AG20443 (cell line): ENCODE measurements at places on chromosomes 12 and 14.

- DNase-seq: no peak
Observed at GRCh38 chr12:32907898-32908476, 11.4 kb upstream of the PKP2 start.

GRCh38 chr14:99233222-99234035 is 38.6 kb downstream of the BCL11B start:
- no peak for DNase-seq

DNA sequence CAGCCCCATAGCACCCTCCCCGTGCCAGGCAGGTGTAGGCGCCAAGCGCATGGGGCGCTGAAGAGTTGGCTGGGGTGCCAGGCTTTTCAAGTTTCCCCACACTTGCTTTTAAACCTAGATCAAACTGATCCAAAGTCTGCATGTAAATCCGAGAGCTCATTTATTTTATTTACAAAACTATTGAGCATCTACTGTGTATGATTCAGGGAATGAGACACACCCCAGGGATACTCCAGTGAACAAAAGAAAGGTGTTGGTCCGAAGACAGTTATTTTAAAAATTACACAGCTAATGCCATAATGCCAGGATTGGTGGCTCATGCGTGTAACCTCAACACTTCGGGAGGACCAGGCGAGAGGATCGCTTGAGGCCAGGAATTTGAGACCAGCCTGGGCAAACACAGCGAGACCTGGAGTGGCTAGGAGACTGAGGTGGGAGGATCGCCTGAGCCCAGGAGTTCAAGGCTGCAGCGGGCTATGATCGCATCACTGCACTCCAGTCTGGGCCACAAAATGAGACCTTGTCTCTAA is 780 bp upstream of the SLC41A2 start:
- peak; percentile 9 for DNase-seq

DNA sequence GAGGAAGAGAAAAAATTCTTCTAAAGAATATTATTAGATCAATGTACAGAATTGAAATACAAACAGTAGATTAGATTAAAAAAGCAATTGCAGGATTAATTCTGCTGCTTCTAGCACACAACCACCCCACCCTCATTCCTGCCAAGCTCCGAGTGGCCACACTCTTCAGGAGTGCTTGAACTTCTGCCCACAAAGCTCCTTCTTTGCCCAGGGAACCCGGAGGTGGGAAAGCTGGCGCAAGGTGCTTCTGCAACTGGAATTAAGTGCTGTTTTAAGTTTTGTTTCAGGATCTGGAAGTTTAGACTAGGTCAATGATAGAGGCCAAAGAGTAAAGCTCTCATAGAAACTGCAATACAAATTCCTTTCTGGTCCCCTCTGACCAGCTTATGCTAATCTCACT is 94.1 kb upstream of the BMP4 start:
- no peak for DNase-seq

- DNase-seq: no peak
Observed at GRCh38 chr14:57869617-57870016, 3.7 kb upstream of the SLC35F4 start.

DNA sequence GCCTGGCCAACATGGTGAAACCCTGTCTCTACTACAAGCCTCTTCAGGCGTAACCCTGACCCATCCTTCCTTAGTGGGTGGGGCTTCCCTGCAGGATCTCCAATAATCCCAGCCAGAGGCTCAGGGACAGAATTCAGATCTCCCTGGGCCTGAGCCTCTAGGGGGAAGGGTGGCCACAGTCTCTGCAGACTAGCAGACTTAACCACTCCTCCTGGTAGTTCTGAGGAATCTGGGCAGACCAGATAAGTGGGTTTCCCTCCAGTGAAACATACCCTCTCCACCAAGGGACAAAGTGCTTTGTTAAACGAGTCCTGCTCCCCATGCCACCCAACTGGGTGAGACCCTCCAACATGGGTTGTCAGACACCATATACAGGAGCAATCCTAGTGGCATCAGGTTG is 36.6 kb upstream of the TRIM9 start:
- DNase-seq: no peak

GRCh38 chr12:108805136-108805535 is 52.2 kb downstream of the SSH1 start:
- DNase-seq: no peak

DNA sequence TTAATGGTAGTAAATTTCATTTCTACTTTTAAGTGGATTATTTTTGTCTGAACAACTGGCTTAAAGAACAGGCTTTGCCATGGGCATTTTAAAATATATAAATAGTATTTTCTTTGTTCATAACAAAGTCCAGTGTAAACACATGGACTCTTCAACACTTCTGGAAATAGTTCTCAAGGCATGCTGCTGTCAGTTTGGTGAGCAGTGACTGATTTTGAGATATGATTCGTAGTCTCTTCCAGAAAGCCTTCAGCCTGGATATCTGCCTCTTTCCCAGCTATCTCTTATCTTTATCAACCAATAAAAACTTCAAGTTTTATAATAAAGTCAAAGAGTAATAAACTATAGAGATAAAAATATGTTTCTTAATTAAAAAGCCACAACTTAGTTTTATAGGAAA is 110.7 kb downstream of the NAV3 start:
- no peak for DNase-seq

GRCh38 chr12:113058553-113058952 is 2.0 kb downstream of the DTX1 start:
- no peak for DNase-seq

DNA sequence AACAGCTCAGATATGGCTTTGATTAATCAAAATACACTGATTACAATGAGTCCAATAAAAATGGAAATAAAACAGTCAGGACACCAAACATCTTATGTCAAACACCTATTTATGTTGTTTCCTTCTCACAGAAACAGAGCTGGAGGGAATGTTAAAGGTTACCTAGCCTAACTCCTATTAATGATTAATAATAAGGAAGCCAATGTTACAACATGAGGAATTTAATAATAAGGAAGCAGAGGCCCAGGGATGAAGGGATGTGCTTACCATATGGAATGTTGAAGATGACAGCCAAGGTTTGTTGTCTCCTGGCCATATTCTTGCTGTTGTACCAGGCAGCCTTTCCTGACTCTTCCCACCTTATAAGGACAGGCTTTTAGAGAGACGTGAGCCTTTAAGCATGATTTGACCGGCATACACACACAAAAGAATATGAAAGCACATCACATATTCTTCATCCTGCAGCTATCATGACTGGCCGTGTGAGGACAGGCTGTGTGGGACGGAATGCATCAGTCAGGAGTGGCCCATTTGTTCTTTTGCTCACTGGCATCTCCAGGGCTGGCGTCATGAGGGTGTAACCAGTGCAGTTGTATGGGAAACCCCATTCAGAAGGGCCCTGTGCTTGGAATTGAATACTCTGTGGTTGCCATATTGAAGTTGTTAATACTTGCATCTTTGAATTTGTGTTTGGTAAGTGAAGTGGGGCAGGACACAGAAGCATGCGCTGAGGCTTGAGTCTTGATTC is 3.1 kb upstream of the GPRC5D start:
- DNase-seq: no peak

DNA sequence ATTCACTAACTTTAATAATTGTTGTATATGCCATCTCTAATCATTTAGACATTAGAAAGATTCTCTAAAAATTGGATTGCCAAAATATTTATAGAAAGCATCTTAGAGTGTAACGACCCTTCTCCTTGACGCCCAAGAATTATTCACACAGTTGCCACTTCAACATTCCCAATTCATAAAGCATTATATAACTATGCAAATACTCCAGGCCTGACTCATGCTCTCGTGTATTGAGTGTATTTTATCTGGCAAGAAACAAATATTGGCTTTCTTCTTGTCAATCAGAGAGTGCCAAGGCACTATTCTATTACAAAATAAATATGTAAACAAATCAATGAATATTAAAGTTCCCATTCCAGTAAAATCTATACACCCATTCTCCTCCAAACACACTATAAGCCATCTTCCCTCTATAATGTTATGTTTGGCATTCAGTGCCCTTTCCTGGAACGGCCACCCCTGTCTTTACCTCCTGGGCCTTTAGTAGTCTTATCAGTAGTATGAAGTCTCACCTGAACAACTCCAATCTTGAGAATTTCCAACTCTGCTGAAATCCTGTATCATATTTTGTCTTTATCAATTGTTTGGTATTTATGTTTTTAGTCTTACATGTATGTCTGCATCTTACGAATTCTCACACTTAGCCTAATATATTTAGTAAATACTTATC is 182.6 kb downstream of the PIK3C2G start:
- peak; percentile 13 for DNase-seq

DNA sequence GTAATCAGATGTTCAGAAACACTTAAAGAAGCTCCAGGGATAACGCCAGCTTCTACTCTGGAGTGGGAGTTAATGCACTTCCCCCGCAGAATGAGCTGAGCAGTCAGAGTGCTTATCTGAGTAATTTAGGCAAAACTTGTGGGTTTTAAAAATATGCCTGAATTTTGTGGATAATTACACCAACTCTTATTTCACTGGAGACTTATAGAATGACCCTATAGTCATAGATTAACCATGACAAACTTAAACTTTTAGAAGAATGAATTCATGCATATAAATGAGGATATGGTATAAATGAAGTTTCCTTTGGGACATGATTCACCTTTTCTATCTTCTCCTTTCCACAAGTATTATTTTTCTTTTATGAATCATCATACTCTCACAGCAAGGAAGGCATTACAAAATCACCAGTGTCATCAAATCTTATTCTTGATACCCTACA is 241.1 kb upstream of the FBXO33 start:
- DNase-seq: no peak

GRCh38 chr12:82705774-82706173 is 19.1 kb downstream of the TMTC2 start:
- DNase-seq: no peak

- DNase-seq: no peak
Observed at GRCh38 chr12:103745962-103746361, 95.1 kb downstream of the NT5DC3 start.

- no peak for DNase-seq
Observed at GRCh38 chr14:80988192-80988591, 32.8 kb downstream of the TSHR start.

GRCh38 chr12:124077701-124078100 is 104.7 kb downstream of the ZNF664 start:
- DNase-seq: no peak

DNA sequence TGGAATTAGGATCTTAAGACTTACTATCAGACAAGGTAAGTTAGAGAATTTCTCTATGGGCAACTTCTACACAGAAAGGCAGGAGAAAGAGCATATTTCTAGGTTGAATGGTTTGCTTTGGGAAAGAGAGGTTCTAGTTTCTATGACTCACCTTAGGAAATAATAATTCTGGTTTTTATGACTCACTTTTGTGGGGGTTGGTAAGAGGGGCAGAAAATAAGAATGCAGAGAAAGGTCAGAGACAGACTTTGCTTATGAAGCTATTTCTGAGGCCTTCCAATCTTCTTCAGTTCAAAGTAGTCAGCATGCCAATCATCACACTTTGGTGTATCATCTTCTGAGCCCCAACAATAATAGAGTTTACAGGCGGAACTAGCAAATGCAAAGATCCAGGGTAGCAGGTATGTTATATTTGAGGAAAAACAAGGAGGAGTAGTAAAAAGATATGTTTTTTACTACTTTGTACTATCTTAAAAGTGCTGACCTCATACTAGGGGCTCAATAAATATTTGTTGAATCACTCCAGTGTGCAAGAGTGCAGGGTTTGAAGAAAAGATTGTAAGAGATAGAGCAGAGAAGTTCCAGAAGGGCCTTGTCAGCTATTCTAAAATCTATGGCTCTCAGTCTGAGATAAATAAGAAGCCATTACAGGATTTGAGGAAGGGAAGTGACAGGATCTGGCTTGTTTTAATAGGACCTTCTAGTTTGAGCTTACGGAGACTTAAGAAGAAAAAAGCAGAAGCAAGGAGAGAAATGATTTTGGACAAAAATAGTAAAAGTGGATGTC is 56.7 kb upstream of the LRFN5 start:
- DNase-seq: no peak

- DNase-seq: no peak
Observed at GRCh38 chr12:66663611-66664010, 15.3 kb downstream of the GRIP1 start.

DNA sequence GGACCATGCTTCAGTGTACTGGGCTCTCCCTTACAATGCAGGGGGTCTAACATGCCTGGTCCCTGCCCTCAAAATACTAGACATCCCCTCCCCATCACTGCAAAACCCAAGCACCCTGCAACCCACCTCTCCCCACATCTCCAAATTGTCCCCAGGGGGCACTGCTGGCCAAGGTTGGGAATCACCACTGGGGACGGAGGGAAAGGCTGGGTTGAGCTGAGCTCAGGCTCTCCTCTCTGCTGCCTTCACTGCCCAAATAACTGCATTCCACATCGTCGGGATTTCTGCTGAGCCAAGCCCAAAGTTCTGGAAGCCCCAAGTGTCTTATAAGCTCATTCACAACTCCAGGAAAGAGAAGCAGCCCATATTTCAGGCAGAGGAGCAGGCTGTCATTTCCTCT is 69.6 kb downstream of the NT5DC3 start:
- DNase-seq: peak; percentile 67

- DNase-seq: no peak
Observed at GRCh38 chr12:111445726-111446581, 40.2 kb downstream of the SH2B3 start.

DNA sequence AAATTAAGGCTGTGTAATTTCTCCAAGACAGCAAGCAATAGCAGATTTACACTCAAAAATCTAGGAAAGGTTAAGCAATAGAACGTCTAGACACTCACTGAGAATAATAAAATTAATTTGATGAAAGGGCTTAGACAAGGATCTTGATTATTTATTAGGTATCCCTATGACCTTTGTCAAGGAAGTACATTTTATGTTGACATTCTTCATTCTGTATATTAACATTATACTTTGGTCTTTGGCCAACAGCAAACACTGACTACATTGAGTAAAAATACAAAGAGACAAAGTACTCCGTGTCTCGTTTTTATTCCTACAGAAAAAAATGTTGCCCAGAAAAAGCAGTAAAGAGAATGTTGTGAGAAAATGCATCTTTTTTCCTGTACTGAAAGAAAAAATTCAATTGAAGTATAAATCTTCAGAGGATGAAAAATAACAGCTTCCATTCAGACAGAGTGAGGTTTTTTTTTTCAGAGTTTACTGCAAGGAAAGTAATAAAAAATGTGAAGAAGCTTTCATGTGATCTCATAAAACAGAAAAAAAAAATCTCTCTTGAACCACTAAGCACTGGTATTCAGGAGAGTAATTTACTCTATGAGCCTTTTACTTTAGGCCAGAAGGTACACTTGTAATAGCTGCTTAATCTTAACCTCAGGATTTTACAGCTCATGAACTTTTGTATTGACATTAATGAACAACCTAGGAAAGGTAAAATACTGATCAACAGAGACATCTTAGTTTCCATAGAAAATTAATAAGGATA is 605.0 kb downstream of the FSCB start:
- no peak for DNase-seq

- DNase-seq: peak; percentile 33
Observed at GRCh38 chr12:109461049-109461845, 15.9 kb downstream of the KCTD10 start.

DNA sequence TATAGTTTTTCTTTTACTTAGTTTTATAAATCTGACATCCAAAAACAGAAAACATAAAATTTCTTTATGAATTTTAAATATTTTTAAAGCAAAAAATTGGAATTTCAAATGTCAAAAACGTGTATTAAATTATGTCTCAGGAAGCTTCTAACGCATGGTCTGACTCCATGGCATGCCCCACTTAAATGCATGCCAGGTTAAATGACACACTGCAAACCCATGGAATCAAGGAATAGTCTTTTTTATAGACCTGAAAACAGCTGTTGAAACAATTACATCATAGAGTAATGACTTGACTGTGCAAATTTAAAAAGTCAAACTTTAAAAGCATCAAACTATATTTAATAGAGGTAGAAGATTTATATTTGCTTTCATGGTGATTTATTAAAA is 96.1 kb upstream of the DACT1 start:
- no peak for DNase-seq
